ENCODE measurements at places on chromosomes 6 and 20.

GRCh38 chr20:41044409-41045062, 15.9 kb downstream of the TOP1 start:
- DNase-seq = no peak

GRCh38 chr6:141539617-141540016, 593.1 kb upstream of the GJE1 start:
- DNase-seq = no peak

DNA sequence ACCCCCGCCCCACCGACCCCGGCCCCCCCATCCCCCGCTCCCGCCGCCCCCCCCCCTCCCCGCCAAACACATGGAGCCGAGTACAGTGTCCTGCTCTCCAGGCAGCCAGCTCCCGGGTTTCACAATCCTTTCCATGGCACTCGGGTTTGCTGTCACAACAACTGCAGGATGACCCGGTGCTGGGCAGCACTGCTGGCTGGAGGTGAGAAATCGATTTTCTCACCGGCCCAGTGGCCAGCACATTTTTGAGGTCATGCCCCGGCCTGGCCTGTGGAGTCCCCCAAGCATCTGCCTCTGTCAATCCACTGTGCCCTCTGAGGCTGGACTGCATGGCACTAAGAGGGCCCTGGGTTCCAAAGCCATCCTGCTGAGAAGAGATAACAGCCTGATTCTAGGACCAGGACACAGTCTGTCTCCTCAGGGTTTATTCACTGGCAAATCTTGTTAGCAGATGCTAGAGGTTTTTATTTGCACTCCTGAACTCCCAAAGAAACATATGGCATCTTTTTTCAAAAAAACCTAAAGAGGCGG, 129.5 kb downstream of the NFATC2 start:
- no peak for DNase-seq

GRCh38 chr20:46549188-46549972, 1.1 kb downstream of the OCSTAMP start:
- no peak for DNase-seq
